ENCODE measurements at places on chromosomes 7 and 10.

DNA sequence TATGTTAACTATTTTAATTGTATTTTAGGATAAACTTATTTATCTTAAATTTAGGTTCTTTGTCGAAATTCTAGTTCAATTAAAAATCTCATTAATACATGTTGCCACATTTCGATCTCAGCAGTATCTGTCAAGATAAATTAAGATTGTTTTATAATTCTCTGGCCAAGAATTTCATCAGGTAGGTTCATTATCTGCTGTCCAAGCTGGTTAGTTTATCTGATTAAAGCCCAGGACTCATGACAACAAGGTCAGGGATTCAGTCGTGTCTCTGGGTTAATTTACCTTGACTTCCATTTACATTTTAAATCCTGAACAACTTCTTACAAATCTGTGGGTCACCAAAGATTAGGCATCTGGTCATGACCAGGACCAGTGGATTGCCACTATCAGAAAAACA is 7.6 kb downstream of the STEAP4 start:
- DNase-seq, result no peak

GRCh38 chr10:35511647-35512046 is 93.5 kb upstream of the GJD4 start:
- no peak for DNase-seq

DNA sequence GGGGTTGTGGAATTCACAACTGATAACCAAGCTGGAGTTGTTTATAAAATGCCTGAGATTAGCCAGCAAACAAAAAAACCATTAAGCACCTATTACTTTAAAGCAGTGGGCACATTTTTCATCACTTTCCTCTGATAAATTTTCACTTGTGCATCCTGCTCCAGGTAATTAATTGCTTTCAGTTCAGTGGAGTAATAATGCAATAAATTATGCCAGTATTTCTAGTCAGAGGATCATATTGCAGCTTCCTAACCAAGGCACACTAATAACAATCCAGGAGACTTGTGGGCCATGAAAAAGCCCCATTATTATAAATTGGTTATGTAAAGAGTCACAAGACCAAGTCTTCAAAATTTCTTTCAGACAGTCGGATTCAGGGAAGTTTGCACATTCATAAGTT is 193.2 kb downstream of the LRMDA start:
- DNase-seq, result no peak

GRCh38 chr10:126402721-126403695 is 14.7 kb upstream of the ADAM12 start:
- no peak for DNase-seq

DNA sequence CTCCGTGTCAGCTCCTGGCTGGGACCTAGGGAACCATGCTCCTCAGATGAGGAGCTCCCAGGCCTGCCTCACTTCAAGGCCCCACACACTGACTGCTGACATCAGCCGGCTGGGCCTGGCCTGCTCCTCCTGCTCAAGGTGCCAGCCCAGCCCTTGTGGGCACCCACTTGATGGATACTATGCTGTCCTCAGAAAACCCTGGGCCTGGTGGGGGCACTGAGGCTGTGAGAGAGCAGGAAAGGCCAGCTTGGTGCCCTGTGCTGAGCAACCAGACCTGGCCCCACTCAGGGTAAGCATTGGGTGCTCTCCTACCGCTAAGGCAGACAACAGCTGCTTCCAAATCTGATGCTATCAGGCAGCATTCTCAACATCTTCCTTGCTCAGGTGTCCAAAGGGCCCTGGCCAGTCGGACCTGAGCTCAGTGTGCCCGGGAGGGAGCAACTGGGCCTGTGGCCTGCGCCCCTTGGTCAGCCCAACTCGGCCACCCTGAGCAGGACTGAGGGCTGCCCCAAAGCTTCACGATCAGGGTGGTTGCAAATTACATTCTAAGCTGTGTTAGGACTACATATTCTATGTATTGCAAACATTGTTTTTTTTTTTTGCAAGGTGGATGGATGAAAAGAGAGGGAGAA is 21.9 kb upstream of the ANTXRL start:
- no peak for DNase-seq

DNA sequence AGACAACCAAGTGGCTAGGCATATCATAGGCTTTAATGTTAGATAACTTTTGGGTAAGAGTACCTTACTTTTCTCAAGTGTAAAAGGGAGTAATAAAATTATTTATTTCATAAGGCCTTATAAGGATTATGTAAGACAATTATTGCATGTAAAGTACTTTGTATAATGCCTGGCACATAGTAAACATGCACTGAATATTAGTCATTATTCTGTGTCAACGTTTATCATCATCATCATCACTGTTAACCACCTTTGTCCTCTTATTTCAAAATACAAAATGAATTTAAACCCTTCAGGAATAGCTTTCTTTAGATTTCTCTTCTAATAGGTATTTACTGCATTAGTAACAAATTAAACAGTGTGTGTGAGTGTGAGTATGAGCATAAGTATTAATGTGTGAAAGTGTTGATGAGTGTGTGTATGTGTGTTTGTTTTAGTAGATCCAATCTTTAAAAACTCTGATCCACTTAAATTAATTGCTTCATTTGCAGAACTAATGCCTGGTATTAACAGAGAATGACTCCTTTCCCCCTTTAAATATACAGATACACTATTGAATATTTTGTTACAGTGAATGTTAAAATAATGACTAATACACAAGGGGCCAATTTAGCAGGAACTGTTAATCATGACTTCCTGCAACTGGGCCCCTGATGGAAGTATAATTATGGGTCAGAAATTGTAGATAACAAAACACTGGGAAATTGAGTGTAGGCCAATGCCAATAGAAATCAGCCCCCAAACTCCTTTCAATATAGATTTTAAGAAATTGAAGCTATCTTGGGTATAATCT is 213.3 kb upstream of the FZD8 start:
- DNase-seq, result no peak

GRCh38 chr10:35885076-35885475 is 243.0 kb upstream of the FZD8 start:
- DNase-seq, result no peak

GRCh38 chr7:50427518-50427917 is 22.6 kb downstream of the FIGNL1 start:
- no peak for DNase-seq

DNA sequence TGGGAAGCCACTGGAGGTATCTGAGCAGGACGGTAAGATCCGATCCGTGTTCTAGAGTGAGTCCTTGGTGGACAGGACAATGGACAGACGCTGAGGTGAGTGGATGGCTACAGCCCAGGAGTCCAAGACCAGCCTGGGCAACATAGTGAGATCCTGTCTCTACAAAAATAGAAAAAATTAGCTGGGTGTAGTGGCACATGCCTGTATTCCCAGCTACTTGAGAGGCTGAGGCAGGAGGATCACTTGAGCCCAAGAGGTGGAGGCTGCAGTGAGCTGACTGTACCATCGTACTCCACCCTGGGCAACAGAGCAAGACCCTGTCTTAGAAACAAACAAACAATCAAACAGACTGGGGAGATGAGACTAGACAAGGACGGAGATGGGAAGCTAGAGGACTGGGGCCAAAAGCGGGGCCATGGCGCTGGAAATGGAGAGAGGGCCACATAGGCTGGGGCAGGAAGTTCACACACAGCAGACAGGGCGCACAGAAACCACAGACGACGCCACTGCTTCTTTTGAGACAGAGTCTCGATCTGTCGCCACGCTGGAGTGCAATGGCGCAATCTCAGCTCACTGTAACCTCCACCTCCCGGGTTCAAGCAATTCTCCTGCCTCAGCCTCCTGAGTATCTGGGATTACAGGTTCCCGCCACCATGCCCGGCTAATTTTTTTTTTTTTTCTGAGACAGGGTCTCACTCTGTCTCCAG is 24.7 kb downstream of the DAGLB start:
- DNase-seq, result no peak

- no peak for DNase-seq
These were observed 123.0 kb downstream of the NOC3L start for GRCh38 chr10:94239696-94240095.

DNA sequence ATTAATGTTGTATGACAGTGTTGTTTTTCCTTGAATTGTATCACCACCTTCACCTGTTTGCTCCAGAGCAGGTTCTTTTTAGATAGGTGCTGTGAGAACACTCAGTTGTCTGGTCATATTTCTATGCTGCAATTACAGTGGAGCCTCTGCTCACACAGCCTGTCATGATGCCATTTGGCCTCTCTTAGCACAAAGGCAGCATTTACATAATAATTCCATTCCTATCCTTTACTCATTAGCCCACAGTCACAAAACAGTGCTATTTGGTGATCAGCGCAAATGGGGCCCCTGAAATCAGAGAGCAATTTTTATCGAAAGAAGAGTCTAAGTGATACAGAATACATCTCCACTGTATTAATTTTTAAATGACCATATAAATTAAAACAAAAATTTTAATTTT is 13.8 kb upstream of the DGKI start:
- no peak for DNase-seq

- no peak for DNase-seq
These were observed 12.2 kb downstream of the ADAM12 start for GRCh38 chr10:126375926-126376554.

DNA sequence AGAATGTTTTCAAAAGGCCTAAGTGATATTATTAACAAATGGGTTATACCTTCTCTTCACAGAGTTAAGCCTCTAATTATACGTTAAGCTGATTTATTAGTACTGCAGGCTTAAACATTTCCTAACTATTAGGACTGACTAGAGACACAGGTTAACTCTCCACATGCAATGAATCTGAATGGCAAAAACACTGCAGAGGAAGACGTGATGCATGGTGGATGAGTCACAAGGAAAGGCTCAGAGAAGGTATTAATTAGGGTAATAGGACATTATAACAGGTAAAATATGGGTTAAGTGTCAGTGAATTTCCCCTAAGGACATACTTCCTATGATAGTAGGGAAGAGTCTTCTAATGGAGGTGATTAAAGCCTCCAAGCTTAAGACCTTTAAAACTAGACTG is 24.7 kb upstream of the SEM1 start:
- DNase-seq, result no peak
